ENCODE measurements at places on chromosomes 3 and 15.

DNA sequence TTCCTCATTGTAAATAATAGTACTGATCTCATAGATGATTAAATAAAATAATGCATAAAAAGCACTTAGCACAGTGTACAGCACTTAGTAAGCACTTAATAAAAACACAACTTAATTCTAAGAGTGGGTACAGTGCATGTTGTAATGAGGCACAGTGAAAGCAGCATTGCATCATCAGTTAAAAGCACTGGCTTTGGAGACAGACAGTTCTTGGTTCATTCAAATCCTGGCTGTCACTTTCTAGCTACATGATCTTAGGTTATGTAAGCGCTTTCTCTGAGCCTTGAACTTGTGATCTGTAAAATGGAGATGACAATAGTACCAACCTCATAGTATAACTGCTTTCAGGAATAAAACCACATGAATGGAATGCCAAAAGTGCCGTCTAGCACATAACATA lies 151.5 kb downstream of the DPH6 start:
- no peak for ATAC-seq

GRCh38 chr3:108028896-108029295 lies 61.9 kb downstream of the CD47 start:
- ATAC-seq: no peak

DNA sequence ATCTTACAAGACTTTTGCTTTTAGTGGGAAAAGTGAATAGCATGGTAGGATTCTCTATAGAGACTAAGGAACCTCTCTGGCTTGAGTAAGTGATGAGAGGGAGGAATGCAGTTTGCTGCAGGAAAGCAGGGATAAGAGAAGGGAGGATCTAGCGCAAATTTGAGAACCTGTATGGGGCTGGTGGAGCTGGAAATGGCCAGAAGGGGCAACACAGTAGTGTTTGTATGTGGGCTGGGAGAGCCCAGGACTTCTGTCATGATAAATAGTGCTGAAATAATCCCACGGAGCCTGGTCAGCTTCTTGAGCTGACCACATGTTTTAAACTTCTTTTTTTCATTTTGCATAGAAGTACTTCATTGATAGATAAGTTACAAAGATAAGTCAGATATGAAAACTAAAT lies 11.2 kb upstream of the SHC4 start:
- no peak for ATAC-seq

DNA sequence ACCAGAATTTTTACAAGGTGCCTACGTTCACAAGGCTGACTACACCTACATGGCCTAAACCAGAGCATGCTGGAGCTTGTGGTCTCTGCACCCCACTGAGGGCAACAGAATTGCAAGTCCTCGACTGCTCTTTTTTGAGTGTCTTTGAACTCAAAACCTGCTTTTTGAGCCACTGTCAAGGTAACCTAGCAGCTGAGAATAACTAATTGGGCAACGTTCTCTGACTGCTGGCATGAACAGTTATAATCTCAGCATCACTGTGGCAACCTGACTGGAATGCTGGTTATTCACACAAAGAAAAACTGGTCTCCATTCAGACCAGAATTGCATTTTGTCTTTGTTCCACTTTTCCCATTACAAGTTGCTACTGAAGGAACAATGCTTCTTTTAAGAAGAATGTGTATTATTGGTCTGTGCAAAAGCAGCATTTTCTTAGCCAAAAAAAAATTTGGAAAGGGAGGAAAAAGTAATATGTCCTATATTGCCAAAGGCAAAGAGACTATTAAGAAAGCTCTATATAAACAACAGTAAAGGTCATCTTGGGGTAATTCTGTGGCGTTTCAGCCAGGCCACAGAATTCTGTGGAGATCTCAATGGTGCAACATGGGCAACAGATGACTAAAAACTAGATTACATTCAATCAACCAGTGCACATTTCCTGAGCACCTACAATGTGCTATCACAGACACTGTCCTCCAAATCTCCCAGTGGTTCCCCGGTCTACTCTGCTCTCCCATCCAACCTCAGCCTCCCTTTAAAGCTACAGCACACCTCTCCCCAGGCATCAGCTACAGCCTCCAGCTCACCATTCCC lies 76.8 kb downstream of the TNIK start:
- peak; percentile 76 for ATAC-seq

DNA sequence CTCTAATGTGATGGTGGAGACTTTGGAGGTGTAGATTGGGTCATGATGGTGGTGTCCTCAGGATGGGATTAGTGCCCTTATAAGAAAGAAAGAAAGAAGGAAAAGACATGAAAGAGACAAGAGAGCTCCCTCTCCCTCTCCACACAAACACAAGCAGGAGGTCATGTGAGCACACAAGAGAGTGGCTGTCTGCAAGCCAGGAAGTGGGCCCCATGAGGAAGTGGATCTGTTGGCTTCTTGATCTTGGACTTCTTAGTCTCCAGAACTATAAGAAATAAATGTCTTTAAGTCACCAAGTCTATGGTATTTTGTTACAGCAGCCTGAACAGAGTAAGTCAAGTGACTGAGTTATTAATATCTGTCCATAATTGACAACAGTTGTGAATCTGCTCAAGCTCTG lies 17.1 kb downstream of the IQCB1 start:
- ATAC-seq: no peak

DNA sequence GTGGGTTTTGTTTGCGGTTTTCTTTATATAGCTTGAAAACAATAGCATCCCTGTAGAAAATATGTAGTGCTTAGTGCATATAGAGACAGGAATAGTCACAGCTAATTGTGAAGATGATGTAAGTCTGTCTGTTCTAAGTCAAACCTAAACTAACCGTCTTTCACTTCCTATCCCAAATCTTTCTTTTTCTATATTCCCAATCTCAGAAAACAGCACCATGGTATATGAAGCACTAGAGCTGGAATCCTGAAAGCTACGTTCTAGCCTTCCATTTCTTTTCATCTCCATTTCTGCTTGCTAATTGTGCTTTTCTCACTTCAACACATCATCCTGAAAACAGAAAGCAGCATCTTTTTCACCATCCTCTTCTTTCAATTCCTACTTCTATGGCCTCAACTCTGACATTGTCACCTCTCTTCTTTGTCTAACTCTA lies 1235.5 kb downstream of the ROBO2 start:
- ATAC-seq: no peak

DNA sequence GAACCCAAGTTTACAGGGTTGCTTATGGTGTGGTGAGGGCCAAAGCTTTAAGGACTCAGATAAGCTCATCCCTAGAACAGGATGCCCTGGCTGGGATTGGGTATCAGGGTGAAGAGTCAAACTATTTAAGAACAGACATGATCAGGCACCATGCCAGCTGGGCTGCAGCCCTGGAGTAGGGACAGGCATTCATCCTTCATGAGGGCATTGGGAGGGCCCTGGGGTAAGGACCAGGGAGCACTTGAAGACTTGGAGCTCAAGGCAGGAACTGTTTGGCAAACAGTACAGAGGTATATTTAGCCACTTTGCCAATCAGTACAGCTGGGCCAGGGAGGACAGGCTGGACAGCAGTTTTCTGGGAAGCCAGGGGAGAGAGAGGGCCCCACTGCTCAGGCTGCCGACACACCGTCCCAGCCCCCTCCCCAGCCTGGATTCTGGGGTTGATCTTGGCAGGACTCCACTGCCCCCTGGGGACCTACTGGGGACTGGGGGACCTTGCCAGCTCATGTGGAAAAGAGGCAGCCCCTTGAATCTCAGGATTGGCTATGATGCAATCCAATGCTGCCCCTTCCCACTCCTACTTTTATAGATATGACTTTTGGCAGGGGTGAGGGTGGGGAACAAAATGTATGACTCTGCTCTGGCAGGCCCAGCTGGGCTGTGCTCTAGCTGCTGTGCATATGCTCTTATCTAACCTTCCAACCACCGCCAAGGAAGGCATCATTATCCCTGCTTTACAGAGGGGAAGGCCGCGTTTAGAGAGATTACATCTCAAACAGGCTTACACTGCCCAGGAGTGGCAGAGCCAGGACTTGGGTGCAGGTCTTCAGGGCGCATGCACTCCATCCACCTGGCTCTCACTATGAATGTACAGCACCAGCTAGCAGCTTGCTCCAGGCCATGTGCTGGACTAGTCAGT lies 2.3 kb downstream of the PLA2G4E start:
- ATAC-seq: no peak

DNA sequence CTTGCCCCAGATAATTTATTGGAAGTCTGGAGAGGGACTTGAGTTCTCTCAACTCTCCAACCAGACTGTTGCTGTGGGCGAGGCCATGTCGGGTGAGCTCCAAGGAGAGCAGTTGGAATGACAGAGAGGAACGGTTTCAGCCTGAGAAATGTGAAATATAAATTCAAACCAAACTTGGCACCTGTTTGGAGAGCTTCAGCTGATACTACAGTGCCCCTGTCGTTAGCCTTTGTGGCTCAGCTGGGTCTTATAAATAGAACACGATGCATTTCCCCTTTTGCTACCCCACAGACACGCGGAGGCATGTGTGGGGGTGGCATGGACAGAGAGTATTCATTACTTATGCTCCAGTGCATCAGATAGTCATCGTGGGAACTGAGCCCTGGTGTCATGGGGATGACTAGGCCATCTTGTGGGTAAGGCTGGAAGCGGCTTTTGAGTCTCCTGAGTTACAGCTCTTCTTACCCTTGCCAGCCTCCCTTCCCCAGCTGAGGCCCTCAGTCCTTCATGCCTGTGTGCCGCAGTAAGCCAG lies 15.6 kb downstream of the SMAD3 start:
- ATAC-seq: peak; percentile 61

- ATAC-seq: no peak
These were observed 52.4 kb upstream of the NR2E3 start for GRCh38 chr15:71757741-71758530.

GRCh38 chr3:156201411-156202405 lies 81.3 kb downstream of the KCNAB1 start:
- no peak for ATAC-seq

DNA sequence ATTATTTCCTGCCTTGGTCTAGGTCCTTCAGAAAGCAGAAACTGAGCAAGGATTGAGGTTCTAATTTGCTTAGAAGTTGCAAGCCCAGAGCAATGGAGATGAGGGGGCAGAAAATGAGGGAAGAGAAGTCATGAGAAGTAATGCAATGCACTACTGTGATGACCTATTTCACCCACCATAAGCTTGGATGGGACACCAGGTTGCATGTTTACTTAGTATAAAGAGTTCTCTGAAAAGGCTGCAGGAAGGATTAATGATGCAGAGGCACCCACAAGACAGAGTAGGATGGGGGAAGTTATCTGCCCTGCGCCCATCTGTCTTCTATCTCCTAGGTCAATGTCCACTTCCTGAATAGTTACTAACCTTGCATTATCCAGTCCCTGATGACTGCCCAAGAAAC lies 84.8 kb upstream of the SNRK start:
- no peak for ATAC-seq

DNA sequence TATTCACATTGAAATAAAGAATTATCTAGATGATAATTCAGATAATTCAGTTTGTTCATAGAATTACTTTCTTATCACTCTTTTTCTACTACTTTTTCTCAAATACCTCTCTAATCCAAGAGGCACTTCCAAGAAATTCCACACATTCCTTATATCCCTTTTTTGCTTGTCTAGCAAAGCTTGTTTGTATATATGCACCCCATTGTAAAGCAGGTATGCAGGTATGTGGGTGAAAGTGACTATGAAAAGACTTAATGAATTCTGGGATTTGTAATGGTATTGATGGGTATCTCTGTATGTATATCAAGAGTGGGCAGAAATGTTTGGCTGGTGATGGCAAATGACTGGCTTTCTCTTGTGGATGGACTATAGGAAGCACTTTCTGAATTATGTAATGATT lies 94.1 kb upstream of the FGF7 start:
- ATAC-seq: no peak

DNA sequence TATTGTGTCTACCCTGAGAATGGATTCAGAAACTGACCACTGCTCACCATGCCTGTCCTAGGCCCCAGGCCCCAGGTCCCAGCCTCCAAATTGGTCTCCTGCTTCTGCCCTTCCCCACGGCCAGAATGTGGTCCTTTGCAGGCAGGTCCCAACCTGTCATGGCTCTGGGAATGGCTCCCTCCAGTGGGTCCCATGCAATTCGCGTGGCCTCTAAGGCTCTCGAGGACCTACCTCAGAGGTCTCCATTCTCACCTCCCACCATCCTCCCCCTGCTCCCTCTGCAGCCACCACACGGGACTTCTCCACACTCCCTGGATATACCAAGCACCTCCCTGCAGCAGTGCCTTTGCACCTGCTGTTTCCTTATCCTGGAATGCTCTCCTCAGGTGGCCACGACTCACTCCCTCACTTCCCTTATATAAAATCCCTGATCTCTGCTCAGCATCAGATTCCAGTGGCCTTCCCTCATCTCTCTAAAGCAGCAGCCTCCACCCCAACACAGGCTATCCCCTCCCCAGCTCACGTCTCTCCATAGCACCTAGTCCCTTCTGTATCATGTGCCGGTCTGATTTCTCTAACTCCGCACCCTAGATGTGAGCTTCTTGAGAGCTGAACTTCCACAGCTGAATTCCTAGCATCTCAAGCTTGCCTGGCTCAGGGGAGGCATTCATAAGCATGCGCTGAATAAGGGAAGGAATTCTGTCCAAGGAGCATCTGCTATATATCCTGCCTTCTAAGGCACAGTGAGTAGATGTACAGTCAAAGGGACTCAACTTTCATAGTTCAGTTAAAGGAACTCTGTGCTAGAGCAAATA lies 56.9 kb downstream of the ARRDC4 start:
- no peak for ATAC-seq

- no peak for ATAC-seq
These were observed 155.6 kb upstream of the ARRDC4 start for GRCh38 chr15:97804950-97805349.

GRCh38 chr15:47505712-47506328 lies 211.5 kb upstream of the SEMA6D start:
- ATAC-seq: no peak

GRCh38 chr3:57421336-57421735 lies 122.8 kb downstream of the DNAH12 start:
- no peak for ATAC-seq

- ATAC-seq: no peak
These were observed 92.7 kb downstream of the UACA start for GRCh38 chr15:70670680-70671079.

- ATAC-seq: no peak
These were observed 213.9 kb downstream of the OCA2 start for GRCh38 chr15:27885201-27885600.

GRCh38 chr15:60718661-60719069 lies 239.7 kb upstream of the ICE2 start:
- no peak for ATAC-seq

GRCh38 chr3:96931119-96931862 lies 116.9 kb downstream of the EPHA6 start:
- no peak for ATAC-seq

DNA sequence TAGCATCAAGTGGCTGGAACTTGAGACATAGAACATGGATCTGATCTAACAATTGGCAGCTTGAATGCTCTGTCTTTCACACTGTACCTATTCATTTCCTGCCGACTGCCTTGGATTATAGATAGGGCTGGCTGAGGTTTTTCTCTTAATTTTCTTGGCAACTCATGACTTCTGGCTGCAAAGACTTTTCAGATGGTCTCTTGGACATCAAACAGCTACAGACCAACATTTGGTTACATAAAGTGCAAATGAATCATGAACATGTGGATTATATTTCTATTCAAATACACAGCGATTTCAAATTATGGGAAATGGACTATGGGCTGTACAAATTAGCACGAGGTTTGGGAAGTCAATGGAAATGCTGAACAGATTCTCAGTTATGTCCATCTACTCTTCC lies 26.2 kb upstream of the IL16 start:
- no peak for ATAC-seq

GRCh38 chr15:69457304-69458280 lies 5.0 kb downstream of the RPLP1 start:
- no peak for ATAC-seq

GRCh38 chr15:98549741-98550140 lies 98.6 kb upstream of the IGF1R start:
- ATAC-seq: no peak
